ENCODE measurements at places on chromosomes 5 and 9. TPM values are rescaled to one million over a fixed set of nuclear protein-coding genes. Genes with fewer than 3 reads are reported as not detected.

DNA sequence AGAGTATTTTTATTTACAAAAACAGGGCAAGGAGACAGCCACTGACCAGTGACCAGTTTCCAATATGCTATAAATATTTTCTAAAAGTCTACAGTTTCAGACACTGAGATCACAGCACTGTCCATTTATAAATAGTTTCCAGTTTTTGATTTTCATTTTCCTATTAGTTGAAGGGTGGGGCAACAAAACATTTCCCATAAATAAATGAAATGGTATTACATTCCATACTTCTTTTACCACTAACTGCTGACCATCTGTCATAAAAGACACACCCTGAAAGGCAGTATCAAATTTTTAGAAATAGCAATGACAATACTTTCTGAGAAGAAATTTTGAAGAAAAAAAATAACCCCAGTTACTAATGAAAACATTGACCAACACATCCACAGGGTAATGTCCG lies 126.7 kb downstream of the ARSB start:
- H3K4me1 ChIP-seq, result no peaks in the 10 kb centered on the region
- H3K27me3 ChIP-seq, result no peaks in the 10 kb centered on the region
- H3K36me3 ChIP-seq, result no peaks in the 10 kb centered on the region
- DNase-seq, result no peak
- H3K4me3 ChIP-seq, result no peak overlapping the region

DNA sequence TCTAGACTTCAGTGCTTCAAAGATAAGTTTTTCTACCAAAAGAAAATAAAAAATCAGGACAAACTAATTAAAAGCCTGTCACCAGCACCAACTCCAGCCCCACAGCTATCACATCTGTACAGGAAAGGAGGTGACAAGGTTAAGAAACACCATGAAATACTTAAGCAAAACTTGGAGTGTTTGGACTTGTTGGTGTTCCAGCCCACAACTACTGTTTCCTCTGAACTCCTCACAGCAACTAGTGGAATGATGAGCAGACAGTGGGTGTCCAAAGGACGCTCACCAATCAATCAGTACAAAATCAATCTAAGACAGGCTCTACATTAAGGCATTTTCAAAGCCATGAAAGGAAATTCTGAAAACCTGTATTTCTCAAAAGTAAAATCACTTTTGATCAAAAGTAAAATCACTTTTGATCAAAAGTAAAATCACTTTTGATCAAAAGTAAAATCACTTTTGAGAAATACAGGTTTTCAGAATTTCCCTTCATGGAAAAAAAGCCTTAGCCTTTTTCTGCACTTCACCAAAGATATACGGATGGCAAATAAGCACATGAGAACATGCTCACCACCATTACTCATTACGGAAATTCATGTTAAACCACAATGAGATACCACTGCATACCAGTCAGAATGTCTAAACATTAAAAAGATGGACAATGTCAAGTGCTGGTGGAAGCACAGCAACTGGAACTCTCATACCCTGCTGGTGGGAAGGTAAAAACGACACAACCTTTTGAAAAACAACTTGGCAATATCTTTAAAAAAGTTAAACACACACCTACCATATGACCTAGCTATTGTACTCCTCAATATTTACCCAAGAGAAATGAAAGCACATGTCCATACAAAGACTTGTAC lies 79.7 kb downstream of the MED27 start:
- no peaks in the 10 kb centered on the region for H3K27me3 ChIP-seq
- no peak overlapping the region for H3K4me3 ChIP-seq
- DNase-seq, result no peak
- no peaks in the 10 kb centered on the region for H3K4me1 ChIP-seq

Gene CSF1R
- total RNA-seq, result 26.1 TPM

Gene ZNF366
- total RNA-seq, result 0.47 TPM

DNA sequence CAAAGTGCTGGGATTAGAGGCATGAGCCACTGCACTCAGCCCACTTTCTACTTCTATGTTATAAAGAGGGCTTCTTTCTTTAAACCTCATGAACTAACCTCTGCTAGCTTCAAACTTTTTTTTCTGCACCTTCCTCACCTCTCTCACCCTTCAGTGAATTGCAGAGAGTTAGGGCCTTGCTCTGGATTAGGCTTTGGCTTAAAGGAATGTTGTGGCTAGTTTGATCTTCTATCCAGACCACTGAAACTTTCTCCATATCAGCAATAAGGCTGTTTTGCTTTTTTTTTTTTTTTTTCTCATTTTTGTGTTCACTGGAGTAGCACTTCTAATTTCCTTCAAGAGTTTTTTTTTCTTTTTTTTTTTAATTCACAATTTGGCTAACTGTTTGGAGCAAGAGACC lies 216.4 kb upstream of the MAP3K1 start:
- no peaks in the 10 kb centered on the region for H3K27me3 ChIP-seq
- no peaks in the 10 kb centered on the region for H3K4me1 ChIP-seq
- no peak for DNase-seq
- no peaks in the 10 kb centered on the region for H3K36me3 ChIP-seq
- no peak overlapping the region for H3K27ac ChIP-seq

DNA sequence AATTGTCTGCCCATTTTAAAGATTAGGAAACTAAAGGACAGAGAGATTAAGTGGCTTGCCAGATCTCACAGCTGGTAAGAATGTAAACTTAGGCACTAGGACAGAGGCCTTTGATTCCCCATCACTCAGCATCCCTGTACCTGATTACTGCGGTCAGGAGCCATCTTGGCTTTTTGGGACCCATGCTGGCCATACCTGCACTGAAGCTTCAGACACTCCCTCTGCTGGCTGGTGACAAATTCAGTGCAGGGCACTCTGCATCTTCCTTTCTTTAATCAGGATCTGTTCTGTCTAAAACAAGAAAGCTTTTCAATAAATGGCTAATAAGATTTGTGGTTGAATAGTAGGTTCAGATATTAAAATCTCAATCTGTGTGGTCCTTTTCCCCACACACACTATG lies 215.5 kb upstream of the RORB start:
- no peak for DNase-seq
- H3K27me3 ChIP-seq, result no peaks in the 10 kb centered on the region
- no peak overlapping the region for H3K4me3 ChIP-seq
- H3K4me1 ChIP-seq, result no peaks in the 10 kb centered on the region
- no peaks in the 10 kb centered on the region for H3K36me3 ChIP-seq

- no peak for DNase-seq
- H3K4me3 ChIP-seq, result no peak overlapping the region
- H3K27ac ChIP-seq, result no peak overlapping the region
- H3K27me3 ChIP-seq, result no peaks in the 10 kb centered on the region
Measured at GRCh38 chr9:124372038-124372437, 43.2 kb downstream of the PSMB7 start.

Gene PCDHGB7
- 2.5 TPM for total RNA-seq

Gene ZBTB5
- total RNA-seq, result 8.9 TPM

- no peaks in the 10 kb centered on the region for H3K36me3 ChIP-seq
- peak; percentile 34 for DNase-seq
- no peaks in the 10 kb centered on the region for H3K27me3 ChIP-seq
- no peaks in the 10 kb centered on the region for H3K4me1 ChIP-seq
- H3K4me3 ChIP-seq, result no peak overlapping the region
Measured at GRCh38 chr5:132181011-132181629, 46.5 kb downstream of the P4HA2 start.

Gene DAPK1
- total RNA-seq, result 7.9 TPM

Gene ACTBL2
- total RNA-seq, result not detected

Gene SPINK4
- 212 TPM for total RNA-seq

Gene TLX3
- not detected for total RNA-seq

Gene PHF24
- total RNA-seq, result 0.64 TPM

GRCh38 chr9:124496075-124496449 lies 11.1 kb downstream of the NR5A1 start:
- no peak overlapping the region for H3K27ac ChIP-seq
- no peaks in the 10 kb centered on the region for H3K27me3 ChIP-seq
- no peak for DNase-seq
- H3K4me1 ChIP-seq, result no peaks in the 10 kb centered on the region
- H3K36me3 ChIP-seq, result no peaks in the 10 kb centered on the region

Gene KIAA0825
- total RNA-seq, result 1.1 TPM

DNA sequence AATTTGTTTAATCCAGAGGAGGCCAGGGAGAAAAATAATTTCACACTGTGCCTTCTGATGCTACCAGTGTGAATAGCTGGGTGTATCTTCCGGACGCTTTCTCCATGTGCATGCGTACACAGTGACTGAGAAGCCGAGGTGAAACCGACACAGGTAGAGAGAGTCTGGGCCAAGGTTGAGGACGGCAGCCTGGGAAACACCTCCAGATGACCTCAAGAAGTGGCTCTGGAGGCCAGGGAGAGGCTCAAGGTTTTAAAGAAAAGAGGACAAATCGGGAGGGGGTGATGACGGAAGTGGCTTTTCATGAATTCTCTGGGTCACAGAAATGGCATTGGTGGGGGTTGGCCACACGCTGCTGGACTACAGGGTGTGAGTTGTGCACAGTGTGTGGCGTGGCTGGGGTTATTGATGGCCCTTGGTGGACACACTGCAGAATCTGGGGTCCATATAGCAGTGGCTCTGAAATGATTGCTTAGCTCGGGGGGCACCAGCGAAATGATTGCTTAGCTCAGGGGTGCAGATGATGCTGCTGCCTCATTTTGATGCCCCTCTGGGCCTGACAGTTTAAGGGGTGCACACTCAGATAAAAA lies 34.1 kb upstream of the LRRC14B start:
- H3K27ac ChIP-seq, result no peak overlapping the region
- H3K27me3 ChIP-seq, result no peaks in the 10 kb centered on the region
- no peak overlapping the region for H3K4me3 ChIP-seq
- H3K4me1 ChIP-seq, result no peaks in the 10 kb centered on the region

Gene CDHR2
- total RNA-seq, result 42.8 TPM

- H3K4me3 ChIP-seq, result no peak overlapping the region
- peaks cover 22% of the 10 kb centered on the region for H3K27me3 ChIP-seq
- no peak for DNase-seq
Measured at GRCh38 chr9:130943777-130944176, 4.7 kb upstream of the FIBCD1 start.

DNA sequence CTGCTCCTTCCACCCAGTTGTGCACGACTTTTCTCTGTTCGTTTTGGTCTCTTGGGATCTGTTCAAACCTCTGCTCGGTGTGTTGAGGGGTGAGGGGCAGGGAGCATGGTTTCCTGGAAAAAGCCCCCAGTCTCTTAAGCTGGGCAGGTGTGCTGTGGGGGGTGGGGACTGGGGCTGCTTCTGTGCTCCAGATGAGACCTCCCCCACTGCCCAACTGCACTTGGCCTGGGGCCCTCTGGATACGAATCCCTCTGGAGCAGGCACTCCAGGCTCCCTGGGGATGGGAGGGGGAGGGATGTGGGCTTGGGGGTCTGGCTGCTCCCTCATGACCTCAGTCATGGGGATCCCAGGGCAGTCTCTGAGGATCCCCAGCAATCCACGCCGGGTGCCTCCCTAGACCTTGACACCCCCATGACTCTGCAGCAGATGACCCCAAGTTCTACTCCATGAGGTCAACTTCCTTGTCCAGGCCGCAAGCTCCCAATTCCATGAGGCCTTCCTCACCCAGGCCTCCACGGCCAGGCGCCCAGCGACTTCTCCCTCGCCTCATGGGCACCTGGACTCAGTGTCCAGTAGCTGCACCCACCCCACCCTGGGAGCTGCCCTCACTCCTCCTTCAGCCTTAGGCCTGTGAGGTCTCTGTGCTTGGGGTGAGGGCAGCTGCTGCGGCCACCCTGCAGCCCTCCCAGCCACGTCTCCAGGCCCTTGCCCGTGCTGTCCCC lies 5.9 kb upstream of the AHRR start:
- H3K4me1 ChIP-seq, result peaks cover 2% of the 10 kb centered on the region
- no peak overlapping the region for H3K4me3 ChIP-seq
- H3K27ac ChIP-seq, result no peak overlapping the region
- H3K36me3 ChIP-seq, result no peaks in the 10 kb centered on the region
- peaks cover 13% of the 10 kb centered on the region for H3K27me3 ChIP-seq

Gene CARD6
- total RNA-seq, result 2.5 TPM

DNA sequence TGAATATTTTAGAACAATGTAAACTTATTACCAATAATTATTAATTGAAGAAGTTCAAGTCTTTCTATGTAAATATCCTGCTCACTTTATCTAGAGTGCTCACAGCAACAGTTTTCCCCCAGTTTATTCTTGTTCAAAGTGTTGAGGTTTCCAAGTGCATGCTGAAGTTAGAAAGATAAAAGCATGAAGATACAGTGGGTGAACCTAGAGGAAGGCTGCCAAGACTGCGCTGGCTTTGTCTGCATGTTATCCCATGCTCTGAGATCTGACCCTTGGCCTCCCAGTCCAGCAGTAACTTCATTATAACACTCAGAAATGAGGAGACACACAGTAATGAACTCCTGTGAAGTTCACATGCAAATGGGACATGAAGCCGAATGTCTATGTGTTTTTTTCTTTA lies 76.0 kb upstream of the PIP5K1B start:
- no peaks in the 10 kb centered on the region for H3K27me3 ChIP-seq
- no peaks in the 10 kb centered on the region for H3K36me3 ChIP-seq
- no peak for DNase-seq
- H3K4me1 ChIP-seq, result no peaks in the 10 kb centered on the region
- no peak overlapping the region for H3K27ac ChIP-seq

Gene SLC6A18
- 0.27 TPM for total RNA-seq

Gene EMB
- 2.8 TPM for total RNA-seq

Gene BRD8
- 32.5 TPM for total RNA-seq

- DNase-seq, result peak; percentile 77
- no peaks in the 10 kb centered on the region for H3K4me1 ChIP-seq
- H3K27me3 ChIP-seq, result no peaks in the 10 kb centered on the region
- no peak overlapping the region for H3K4me3 ChIP-seq
- no peak overlapping the region for H3K27ac ChIP-seq
Measured at GRCh38 chr9:112097712-112098688, 77.1 kb downstream of the SUSD1 start.

DNA sequence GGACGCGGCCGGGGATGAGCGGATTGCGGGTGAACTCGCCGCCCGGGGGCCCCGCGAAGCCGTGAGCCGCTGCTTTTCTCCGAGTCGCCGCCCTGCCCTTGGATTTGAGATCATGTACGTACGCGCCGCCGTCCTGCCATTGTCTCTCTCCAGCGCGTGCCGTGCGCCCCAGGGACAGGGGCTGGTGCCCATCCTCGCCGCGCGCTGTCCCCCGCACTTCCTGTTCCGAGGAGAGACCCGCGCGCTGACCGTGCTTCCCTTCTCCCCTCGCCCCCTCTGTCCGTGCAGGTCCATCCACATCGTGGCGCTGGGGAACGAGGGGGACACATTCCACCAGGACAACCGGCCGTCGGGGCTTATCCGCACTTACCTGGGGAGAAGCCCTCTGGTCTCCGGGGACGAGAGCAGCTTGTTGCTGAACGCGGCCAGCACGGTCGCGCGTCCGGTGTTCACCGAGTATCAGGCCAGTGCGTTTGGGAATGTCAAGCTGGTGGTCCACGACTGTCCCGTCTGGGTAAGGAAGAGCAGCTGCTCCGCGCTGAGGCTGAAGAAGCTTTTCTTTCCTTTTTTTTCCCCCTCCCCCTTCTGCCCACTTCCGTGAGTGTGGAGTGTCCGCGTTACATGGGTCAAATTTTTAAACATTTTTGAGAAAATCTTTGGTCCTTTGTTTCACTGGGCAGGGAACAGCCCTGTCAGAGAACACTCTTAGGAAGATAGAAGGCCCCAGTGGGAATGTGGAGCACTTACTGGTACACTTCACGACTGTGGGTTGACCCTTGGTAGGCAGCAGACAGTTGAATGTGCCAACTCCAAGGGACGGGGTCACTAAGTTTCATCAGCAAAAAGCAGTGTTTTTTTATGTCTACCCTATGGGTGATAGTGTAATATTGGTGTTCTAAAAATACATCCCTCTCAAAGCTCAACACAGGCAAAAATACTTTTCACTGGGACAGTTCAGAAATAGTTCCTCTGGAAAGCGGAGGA lies 727 bp downstream of the RHOBTB3 start:
- peak overlapping the region; percentile 84 for H3K27ac ChIP-seq
- H3K36me3 ChIP-seq, result no peaks in the 10 kb centered on the region
- peak overlapping the region; percentile 61 for H3K4me3 ChIP-seq
- no peaks in the 10 kb centered on the region for H3K27me3 ChIP-seq

Gene TUBB4B
- total RNA-seq, result 779 TPM
